ENCODE measurements at places on chromosomes 2 and 18.

DNA sequence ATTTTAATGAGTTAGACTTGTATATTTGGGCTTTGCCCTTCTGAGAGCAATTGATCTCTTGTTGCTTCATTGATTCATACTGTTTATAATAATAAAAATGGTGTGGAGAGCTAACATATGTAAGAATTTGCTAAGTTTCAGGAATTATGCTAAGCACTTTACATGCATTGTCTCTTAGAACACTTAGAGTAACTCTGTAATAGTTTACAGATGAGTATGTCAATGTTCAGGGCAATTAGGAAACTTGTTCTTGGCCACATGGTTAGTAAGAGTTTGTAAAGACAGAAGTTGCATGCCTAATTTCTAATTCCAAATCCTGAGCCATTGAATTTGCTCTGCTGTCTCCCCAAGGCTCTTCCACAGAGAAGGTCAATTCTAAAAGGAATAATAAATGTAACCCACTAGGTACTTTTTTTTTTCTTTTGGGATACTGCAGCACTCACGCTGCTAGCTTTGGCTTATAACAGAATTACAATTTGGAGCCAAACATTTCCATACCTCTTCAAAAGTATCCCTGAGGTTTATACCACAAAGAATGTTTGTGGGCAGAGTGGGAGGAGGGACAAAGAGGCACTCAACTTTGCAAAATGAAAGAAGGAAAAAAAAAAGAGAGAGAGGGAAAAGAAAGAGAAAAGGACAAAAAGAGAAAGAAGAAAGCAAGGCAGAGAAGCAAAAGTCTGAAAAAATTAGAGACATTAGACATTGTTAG is 232.4 kb downstream of the CALCRL start:
- DNase-seq = no peak
- H3K4me1 ChIP-seq = no peaks in the 10 kb centered on the region
- H3K27ac ChIP-seq = no peak overlapping the region
- H3K4me3 ChIP-seq = no peak overlapping the region

GRCh38 chr2:8569332-8569930 is 112.4 kb upstream of the ID2 start:
- H3K27ac ChIP-seq = no peak overlapping the region
- peaks cover 27% of the 10 kb centered on the region for H3K27me3 ChIP-seq
- H3K36me3 ChIP-seq = no peaks in the 10 kb centered on the region

- DNase-seq = no peak
- no peak overlapping the region for H3K4me3 ChIP-seq
- peaks cover 2% of the 10 kb centered on the region for H3K4me1 ChIP-seq
- no peak overlapping the region for H3K27ac ChIP-seq
- no peaks in the 10 kb centered on the region for H3K27me3 ChIP-seq
- no peaks in the 10 kb centered on the region for H3K36me3 ChIP-seq
Observed at GRCh38 chr18:64332835-64333234, 183.9 kb upstream of the LINC00305 start.

DNA sequence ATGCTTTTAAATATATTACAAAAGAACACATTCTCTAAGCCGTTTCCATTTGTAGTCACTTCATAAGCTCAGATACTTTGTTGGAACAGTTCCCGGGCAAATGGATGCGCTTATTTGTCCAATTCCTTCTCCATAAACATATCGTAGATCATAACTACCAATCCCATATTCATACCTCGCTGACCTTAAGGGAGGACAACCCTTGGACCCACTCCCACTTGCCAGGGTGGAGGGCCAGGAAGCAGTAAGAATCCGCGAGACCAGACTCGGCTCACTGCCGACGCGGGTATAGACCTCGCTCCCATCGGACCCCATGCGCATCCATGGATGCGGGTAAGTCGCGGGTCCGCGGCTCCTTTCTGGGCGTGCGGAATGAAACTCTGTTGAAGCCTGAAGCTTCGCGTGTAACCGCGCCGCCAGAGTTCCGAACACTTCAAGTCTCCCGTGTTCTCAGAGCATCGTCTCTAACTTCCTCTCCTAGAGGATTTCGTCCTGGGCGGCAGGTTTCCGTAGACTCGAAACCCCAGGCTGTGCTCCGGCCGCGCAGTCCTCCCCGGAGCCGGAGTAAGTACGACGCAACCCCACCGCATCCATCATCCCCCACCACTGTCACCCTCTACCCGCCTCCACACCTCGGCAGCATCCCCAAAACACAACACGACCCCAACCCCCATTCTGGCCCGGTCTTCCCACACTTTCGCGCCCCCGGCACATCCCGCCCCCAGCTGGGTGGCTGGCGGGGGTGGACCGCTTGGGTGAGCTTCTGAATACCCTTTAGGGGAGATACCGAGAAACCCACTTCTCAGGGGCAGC is 1.1 kb downstream of the DSC3 start:
- H3K27me3 ChIP-seq = peaks cover 4% of the 10 kb centered on the region
- H3K4me3 ChIP-seq = no peak overlapping the region
- no peaks in the 10 kb centered on the region for H3K4me1 ChIP-seq
- peaks cover 3% of the 10 kb centered on the region for H3K36me3 ChIP-seq
- H3K27ac ChIP-seq = no peak overlapping the region

- no peaks in the 10 kb centered on the region for H3K36me3 ChIP-seq
- H3K27me3 ChIP-seq = no peaks in the 10 kb centered on the region
- H3K4me3 ChIP-seq = no peak overlapping the region
- H3K27ac ChIP-seq = no peak overlapping the region
Observed at GRCh38 chr2:188456114-188456909, 164.6 kb downstream of the GULP1 start.

DNA sequence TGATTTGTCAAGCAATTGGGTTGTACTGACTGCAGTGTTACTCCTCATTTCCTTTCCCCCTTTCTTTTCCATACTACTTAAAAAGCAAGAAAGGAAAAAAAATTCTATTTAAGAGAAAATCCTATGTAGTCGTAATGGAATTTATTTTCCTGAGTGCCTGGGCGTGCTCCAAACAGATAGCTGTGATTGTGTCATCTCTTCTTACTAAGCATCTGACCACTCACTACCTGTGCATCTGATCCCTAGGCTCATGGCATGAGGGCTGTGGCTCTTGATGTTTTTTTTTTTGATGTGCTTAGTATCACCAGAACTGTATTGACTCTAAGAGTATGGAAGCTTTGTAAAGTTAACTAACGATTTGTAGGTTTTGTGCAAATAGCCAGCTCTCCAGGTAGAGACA is 19.0 kb downstream of the CRIM1 start:
- peaks cover 9% of the 10 kb centered on the region for H3K27me3 ChIP-seq
- no peak for DNase-seq
- no peak overlapping the region for H3K27ac ChIP-seq
- H3K36me3 ChIP-seq = no peaks in the 10 kb centered on the region
- H3K4me1 ChIP-seq = peaks cover 3% of the 10 kb centered on the region
- H3K4me3 ChIP-seq = no peak overlapping the region

DNA sequence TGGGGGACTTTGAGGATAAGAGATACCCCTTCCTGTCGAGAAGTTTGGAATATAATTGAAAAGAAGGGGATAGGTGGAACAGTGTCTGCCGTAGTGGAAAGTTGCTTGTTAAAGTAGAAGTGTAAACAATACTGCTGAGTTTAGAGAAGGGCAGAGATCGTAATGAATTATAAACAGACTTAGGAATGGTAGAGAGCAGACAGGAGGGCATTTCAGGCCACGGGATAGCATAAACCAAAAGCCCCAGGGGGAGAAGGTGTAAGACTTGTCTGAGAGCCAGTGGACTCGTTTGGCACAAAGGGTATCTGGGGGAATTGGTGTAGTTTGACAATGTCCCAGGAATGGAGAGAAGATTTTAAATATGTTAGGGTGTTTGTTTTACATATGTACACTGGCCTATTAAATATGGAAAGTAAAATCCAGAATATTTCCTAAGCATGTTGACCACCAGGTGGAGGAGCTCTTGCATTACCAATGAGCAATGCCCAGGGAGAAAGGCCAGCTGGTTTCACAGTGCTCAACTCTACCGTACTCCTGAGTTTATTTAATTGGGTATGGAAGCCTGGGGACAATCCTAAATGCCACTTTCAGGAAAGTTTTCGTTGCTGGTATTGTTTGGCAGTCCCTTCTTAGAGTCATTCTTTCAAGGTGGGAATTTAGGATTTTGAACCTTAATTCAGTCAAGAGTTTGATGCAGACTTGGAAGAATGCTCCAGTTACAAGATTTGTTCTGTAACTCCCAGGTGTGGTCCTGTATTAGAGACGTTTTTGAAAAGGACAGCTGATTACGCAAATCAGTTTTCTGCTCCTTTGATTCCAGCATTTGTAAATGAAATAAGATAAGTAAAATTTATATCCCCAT is 7.5 kb downstream of the COPS8 start:
- H3K4me3 ChIP-seq = no peak overlapping the region
- no peaks in the 10 kb centered on the region for H3K27me3 ChIP-seq
- H3K27ac ChIP-seq = no peak overlapping the region
- H3K36me3 ChIP-seq = peaks cover 38% of the 10 kb centered on the region
- peaks cover 11% of the 10 kb centered on the region for H3K4me1 ChIP-seq

DNA sequence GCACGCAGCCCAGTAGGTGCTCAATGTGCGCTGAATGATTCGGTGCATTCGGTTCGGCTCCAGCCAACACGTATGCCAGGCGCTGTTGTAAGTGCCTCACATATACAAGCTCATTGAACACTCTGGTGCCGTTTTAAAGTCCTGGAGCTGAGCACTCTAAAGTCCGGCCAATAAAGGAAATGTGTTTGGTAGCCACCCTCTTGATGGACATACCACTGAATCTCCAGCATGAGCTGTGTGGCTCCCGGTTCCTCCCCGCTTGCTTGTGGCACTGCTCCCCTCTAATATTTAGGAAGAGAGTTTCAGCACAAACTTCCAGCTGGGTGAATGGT is 112.1 kb downstream of the MCFD2 start:
- H3K27ac ChIP-seq = no peak overlapping the region
- DNase-seq = peak; percentile 2
- no peaks in the 10 kb centered on the region for H3K4me1 ChIP-seq
- peaks cover 2% of the 10 kb centered on the region for H3K36me3 ChIP-seq
- H3K4me3 ChIP-seq = no peak overlapping the region
- peaks cover 14% of the 10 kb centered on the region for H3K27me3 ChIP-seq

GRCh38 chr2:44807201-44808025 is 134.1 kb upstream of the SIX3 start:
- H3K4me3 ChIP-seq = no peak overlapping the region
- H3K27me3 ChIP-seq = peaks cover 32% of the 10 kb centered on the region
- peaks cover 2% of the 10 kb centered on the region for H3K4me1 ChIP-seq

- DNase-seq = no peak
- peaks cover 5% of the 10 kb centered on the region for H3K36me3 ChIP-seq
Observed at GRCh38 chr2:63651861-63652651, 63.3 kb downstream of the MDH1 start.

GRCh38 chr2:219961947-219962498 is 334.6 kb downstream of the SLC4A3 start:
- no peak for DNase-seq
- peaks cover 2% of the 10 kb centered on the region for H3K27me3 ChIP-seq
- H3K36me3 ChIP-seq = no peaks in the 10 kb centered on the region
- H3K27ac ChIP-seq = no peak overlapping the region
- no peak overlapping the region for H3K4me3 ChIP-seq
- no peaks in the 10 kb centered on the region for H3K4me1 ChIP-seq

- no peaks in the 10 kb centered on the region for H3K27me3 ChIP-seq
- H3K27ac ChIP-seq = no peak overlapping the region
- no peak overlapping the region for H3K4me3 ChIP-seq
- DNase-seq = no peak
- H3K36me3 ChIP-seq = no peaks in the 10 kb centered on the region
Observed at GRCh38 chr2:169073963-169074751, 4.8 kb downstream of the DHRS9 start.

GRCh38 chr18:77022556-77022955 is 110.0 kb downstream of the MBP start:
- H3K4me3 ChIP-seq = no peak overlapping the region
- peaks cover 24% of the 10 kb centered on the region for H3K4me1 ChIP-seq
- H3K36me3 ChIP-seq = peaks cover 25% of the 10 kb centered on the region
- H3K27me3 ChIP-seq = no peaks in the 10 kb centered on the region
- H3K27ac ChIP-seq = peak overlapping the region; percentile 5

DNA sequence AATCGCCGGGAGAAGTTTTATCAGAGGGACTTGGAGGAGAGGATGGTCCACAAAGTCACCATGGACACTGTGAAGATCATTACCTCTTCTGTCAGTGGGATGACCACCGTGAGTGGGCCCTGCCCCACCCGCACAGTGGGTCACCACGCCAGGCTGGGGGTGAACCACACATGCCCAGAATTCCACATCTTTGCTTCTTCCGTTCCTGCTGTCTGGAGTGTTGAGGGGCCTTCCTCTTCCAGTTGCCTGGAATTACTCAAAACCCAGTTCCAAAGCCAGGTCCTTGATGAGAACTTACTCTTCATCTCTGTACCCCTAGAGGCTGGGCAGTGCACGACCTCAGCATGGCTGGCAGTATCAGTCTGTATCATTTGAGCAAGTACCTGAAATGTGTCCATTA is 22.1 kb downstream of the MROH2A start:
- H3K4me1 ChIP-seq = no peaks in the 10 kb centered on the region
- no peaks in the 10 kb centered on the region for H3K36me3 ChIP-seq
- no peak overlapping the region for H3K27ac ChIP-seq
- no peak for DNase-seq

DNA sequence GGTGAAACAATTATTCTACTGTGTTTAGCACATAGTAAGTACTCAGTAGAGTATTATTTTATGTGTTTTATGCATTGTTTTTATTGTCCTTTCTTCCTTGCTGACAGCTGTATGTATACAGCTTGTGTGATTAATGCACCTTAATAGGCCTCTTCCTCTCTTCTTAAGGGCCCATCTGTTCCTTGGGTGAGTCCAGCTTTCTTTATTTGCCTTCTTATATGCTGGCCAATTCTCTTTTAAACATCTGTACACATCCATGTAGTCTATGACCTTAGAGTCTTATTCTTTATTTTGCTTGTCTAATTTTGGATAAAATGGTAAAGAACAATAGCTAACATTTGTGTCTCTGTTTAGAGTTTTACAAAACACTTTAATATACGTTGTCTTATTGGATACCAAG is 333.7 kb upstream of the MEIS1 start:
- peaks cover 3% of the 10 kb centered on the region for H3K27me3 ChIP-seq
- no peaks in the 10 kb centered on the region for H3K4me1 ChIP-seq
- DNase-seq = no peak

GRCh38 chr2:43839776-43840564 is 1.2 kb downstream of the ABCG8 start:
- no peaks in the 10 kb centered on the region for H3K36me3 ChIP-seq
- no peaks in the 10 kb centered on the region for H3K4me1 ChIP-seq
- no peak overlapping the region for H3K4me3 ChIP-seq
- H3K27ac ChIP-seq = no peak overlapping the region

DNA sequence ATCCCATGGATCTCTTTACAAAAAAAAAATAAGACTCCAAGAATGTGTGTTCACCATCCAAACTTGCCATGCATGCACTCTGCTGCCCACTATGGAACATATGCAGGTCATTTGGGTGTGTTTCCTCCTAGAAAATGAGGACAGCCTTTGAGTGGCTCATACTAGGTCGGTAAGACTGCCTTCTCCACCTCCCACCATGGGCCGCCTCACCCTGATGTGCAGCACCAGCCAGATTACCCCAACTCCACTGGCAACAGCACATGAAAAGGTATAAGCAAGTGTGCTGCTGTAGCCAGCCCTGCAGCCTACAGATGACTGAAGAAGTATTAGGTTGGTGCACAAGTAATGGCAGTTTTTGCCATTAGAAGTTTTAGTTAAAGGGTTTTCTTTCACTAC is 214.2 kb downstream of the ATAD2B start:
- DNase-seq = no peak
- peaks cover 6% of the 10 kb centered on the region for H3K4me1 ChIP-seq
- peaks cover 30% of the 10 kb centered on the region for H3K36me3 ChIP-seq
- H3K4me3 ChIP-seq = no peak overlapping the region
- H3K27ac ChIP-seq = no peak overlapping the region

All from memory B cell (primary cell).